ENCODE measurements at places on chromosomes 5 and 9.

GRCh38 chr9:2907411-2907810 lies 63.5 kb upstream of the PUM3 start:
- DNase-seq, result no peak

DNA sequence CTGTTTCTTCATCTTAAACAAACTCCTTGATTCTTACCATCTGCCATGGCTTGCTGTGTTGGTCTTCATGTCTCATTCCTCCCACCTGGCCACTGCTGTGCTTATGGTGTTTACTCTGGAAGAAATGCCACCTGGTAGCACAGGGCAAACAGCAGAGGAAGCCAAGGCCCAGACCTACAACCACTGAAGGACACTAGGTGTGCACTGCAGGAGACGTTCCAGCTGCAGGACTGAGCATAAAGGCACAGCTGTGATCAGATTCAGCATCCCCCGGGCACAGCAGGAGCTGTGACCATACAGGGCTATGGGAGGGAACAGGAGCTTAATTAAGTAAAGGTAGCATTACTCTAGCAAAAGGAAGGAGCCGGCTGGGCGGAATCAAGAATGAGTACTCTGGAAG lies 12.6 kb upstream of the GNAQ start:
- no peak for DNase-seq

DNA sequence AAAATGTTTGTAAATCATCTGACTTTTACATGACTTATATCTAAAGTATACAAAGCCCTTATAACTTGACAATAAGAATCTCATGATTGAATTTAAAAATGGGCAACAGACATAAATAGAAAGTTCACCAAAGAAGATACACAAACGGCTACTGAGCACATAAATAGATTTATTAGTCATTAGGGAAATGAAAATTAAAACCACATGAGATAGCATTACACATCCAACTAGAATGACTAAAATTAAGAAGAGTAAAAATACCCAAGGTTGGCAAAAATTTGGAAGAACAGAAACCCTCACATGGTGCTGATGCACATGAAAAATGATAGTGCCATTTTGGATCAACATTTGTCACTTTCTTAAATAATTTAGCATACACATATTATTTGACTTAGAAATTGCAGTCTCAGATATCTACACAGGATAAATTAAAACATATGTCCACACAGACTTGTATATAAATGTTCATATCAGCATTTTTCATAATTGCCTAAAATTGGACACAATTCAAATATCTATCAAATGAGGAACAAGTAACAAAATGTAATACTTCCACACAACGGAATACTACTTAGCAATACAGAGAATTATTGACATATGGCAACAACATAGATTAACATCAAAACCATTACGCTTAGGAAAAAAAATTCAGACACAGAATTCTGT lies 359.1 kb upstream of the DAB2 start:
- DNase-seq, result no peak

GRCh38 chr9:116160676-116161571 lies 7.3 kb downstream of the PAPPA start:
- no peak for DNase-seq

- no peak for DNase-seq
These were observed 474.3 kb downstream of the ARHGEF28 start for GRCh38 chr5:74100268-74100665.

GRCh38 chr9:36136272-36136893 lies at the start of gene GLIPR2:
Gene GLIPR2, plus strand, starts transcription at chr9:36136733. Its CDS starts 46 bp downstream, at chr9:36136779.
- DNase-seq, result peak; percentile 78

DNA sequence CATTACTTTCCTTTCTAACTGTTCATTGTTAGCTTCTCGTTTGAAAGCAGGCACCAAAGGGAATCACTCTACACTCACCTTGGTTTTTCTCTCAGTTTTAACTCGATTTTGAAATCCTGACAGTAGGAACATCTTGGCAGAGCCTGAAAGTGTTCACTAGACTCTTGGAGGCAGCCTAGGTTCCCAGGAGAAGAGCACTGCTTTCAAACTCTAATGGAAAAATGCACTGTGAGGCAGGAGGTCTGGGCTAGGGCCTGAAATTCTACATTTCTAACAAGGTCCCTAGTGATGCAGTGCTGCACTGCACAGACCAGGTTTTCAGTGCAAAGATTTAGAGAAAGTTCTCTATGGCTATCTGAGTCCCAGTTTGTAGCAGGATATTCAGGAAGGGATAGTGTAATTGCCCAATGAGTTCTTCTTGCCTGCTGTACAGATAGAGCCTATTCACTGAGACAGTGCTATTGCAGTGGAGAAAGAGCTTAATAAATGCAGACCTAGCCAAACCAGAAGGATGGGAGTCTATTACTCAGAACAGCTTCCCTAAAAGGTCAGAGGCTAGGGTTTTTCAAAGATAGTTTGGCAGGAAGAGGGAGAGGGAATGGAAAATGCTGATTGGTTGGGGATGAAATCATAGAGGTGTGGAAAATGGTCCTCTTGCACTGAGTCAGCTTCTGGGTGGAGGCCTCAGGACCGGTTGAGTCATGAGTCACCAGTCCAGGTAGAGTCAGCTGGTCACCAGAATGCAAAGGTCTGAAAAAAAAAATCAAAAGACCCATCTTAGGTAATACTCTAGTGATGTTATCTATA lies 153.9 kb downstream of the GPBP1 start:
- no peak for DNase-seq

DNA sequence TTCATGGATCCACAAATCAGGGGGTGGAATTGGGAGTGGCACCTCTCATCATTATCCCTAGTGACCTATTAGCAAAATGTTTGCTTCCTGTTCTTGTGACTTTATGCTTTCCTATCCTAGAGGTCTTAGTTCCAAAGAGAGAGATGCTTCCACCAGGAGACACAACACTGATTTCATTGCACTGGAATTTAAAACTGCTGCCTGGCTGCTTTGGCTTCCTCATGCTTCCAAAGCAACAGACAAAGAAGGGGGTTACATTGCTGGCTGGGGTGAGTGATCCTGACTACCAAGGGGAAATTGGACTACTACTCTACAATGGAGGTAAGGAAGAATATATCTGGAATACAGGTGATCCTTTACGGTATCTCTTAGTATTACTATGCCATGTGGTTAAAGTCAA lies 69.2 kb upstream of the SH3GL2 start:
- DNase-seq, result no peak

- no peak for DNase-seq
These were observed 12.6 kb downstream of the TRIM23 start for GRCh38 chr5:65611524-65611923.

GRCh38 chr9:126613651-126614050 lies at the start of gene LMX1B:
Gene LMX1B, plus strand, starts transcription at chr9:126613928. Its CDS starts 522 bp downstream, at chr9:126614450.
- no peak for DNase-seq

GRCh38 chr9:135978642-135979546 lies 17.7 kb upstream of the UBAC1 start:
- no peak for DNase-seq

GRCh38 chr9:5842929-5843793 lies 10.2 kb upstream of the ERMP1 start:
- DNase-seq, result no peak

GRCh38 chr5:116719106-116719505 lies 144.5 kb upstream of the SEMA6A start:
- no peak for DNase-seq

DNA sequence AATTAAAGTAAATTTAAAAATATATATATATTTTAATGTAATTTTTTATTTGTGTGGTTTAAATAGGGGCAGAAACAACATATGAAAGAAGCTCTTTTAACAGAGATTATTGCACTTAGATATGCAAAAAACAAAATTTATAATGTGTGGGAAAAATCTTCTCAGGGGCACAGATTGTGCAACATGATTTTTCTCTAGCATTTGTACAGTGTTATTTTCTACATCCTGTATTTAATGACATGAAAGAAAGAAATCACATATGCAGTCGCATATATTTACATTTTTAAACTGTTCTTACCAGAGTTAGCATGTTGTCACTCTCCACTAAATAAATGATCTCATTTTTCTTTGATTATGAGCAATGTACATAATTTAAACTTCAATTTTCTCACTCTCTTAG lies 265.3 kb upstream of the CTNND2 start:
- no peak for DNase-seq

GRCh38 chr5:31731710-31732301 lies 92.9 kb downstream of the PDZD2 start:
- no peak for DNase-seq

GRCh38 chr9:110578575-110579033 lies 937 bp downstream of the SVEP1 start:
- no peak for DNase-seq

GRCh38 chr9:37126214-37126788 lies 5.9 kb downstream of the ZCCHC7 start:
- no peak for DNase-seq

- no peak for DNase-seq
These were observed 6.8 kb downstream of the HSD17B4 start for GRCh38 chr5:119458911-119459632.

DNA sequence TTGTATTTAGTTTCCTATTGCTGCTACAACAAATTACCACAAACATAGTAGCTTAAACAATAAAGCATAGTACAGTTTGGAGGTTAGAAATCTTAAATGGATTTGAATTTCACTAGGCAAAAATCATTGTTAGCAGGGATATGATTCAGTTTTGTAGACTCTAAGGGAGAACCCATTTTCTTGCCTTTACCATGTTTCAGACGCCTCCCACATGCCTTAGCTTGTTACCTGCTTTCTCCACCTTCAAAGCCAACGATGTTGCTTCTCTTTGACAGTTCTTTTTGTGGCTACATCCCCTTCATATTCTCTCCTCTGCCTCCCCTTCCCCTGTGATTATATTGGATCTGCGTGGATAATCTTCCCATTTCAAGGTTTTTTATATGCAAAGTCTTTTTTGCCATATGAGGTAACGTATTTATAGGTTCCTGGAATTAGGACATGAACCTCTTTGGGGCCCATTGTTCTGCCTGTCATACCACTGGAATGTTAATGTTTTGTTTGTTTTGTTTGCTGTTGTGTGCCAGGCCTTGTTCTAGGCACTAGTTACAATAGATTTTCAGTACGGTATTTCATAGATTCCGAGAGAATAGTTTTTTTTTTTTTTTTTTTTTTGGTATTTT lies 54.1 kb downstream of the UHRF2 start:
- DNase-seq, result no peak

DNA sequence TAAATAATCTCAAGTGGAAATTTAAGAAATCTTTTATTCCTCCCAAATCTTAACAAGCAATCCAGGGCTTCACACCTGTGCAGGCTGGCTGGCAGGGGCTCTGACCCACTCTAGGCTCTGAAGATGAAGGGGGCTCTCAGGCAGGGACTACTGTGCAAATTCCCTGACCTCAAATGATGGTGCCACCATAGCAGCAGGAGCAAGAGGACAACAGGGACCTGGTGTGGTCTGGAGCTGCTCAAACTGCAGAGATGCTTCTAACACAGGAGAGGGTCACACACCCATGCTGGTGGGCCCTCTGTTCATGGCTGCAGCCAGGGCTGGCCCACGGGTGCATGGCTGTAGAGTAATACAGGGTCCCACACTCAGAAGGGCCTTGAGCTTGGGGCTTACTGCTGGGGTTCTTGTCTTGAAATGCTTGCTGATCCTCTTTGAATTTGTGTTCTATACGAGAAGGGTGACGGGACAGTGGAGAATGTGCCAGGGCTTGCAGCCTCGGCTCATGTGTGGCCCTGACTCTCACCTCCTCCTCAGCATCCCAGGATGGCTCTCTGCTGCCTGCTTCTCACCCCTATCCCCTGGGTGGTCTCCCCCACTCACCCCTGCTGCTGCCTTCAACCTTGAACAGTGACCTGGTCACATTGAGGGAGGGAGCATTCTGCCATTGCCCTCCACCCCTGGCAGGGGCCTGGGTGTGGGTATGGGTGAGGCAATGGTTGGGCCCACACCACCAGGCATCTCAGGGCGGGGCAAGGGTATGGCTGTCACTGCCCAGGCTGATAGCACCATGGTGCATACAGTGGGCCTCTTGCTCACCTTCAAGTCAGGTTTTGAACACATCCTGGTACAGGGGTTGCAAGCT lies 191.7 kb downstream of the FSTL4 start:
- no peak for DNase-seq

GRCh38 chr9:128006332-128006996 lies 25.7 kb upstream of the EEIG1 start:
- no peak for DNase-seq

GRCh38 chr9:90842996-90843395 lies 41.4 kb downstream of the SYK start:
- no peak for DNase-seq

DNA sequence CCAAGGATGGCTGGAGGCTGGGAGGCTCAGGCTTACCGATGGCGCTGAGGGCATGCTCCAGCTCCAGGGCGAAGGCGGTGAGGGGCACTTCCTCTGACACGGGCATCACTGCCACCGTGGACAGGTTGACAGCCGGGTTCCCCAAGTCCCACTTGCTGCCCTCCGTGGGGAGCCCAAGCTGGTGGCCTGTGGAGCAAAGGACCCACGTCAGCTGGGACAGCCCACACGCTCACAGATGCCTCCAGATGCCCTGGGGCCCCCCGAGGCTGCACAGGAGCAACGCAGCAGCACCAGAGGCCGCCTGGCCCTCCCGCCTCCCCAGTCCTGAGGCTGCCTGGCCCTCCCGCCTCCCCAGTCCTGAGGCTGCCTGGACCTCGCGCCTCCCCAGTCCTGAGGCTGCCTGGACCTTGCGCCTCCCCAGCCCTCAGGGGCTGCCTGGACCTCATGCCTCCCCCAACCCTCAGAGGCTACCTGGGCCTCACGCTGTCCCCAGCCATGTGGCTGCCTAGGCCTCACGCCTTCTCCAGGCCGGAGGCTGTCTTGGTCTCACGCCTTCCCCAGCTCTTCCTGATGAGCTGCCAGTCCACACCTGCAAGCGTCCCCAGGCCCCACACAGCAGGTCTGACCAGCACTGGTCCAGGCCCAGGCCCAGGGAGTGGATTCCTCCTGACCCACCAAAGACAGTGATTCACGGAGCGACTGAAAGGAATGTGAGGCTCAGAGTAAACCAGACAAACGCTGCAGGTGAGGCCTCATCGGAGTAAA lies 25.6 kb upstream of the NSMF start:
- no peak for DNase-seq

- no peak for DNase-seq
These were observed 53.0 kb downstream of the ERGIC1 start for GRCh38 chr5:172886974-172887501.

GRCh38 chr5:64773533-64773932 lies 4.8 kb downstream of the CWC27 start:
- DNase-seq, result no peak

GRCh38 chr5:9405196-9405754 lies 140.6 kb downstream of the SEMA5A start:
- DNase-seq, result no peak

DNA sequence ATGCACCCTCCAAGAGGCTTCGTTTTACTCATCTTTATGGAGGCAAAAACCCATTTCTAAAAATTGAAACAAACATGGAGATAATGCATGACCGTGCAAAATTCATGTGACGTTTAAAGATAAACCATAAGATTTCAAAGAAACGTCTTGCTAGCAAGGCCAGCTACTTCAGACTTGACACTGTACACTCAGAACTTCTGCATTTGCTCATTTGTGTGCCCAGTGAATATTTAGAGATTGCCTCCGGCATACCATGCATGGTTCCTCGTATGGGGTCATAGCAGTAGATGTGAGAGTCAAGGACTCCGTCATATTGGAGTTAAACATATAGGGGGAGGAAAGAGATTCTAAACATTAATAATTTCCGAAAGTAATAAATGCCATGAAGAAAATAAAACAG lies 78.6 kb upstream of the NEURL1B start:
- no peak for DNase-seq
